GM04503 (cell line): ENCODE measurements at places on chromosomes 16 and 17.

DNA sequence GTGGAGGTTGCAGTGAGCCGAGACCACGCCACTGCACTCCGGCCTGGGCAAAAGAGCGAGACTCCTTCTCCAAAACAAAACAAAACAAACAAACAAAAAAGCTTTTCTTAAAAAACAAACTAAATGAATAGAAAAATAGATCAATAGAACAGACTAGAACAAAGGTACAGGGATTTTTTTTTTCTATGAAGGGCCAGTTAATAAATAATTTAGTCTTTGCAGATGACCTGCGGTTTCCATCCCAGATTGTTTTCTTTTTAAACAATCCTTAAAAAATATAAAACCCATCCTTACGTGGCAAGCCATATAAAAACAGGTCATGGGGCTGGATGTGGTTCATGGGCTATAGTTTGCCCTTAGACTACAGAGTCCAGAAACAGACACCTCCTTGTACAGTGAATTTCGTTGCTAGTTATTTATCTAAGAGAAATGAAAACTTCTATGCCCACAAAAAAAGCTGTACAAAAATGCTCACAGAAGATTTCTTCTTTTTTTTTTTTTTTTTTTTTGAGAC, 45.4 kb downstream of the CREBBP start:
- no peak for DNase-seq

DNA sequence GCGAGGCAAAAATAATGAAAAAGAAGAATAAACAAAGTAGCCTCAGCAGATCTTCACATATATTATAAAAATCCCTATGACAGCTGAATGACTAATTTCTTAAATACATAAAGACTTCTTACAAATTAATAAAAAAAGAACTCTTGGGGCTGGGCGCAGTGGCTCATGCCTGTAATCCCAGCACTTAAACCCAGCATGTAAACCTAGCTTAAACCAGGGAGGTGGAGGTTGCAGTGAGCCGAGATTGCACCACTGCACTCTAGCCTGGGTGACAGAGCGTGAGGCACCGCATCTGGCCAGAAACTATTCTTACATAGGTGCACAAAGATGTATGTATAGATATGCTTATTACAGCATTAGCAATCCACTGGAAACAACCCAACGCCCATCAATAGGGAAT, 27.7 kb downstream of the C17orf100 start:
- no peak for DNase-seq

- no peak for DNase-seq
Measured at GRCh38 chr16:88482630-88483391, 29.7 kb downstream of the ZFPM1 start.

GRCh38 chr16:58862334-58863021, 128.4 kb upstream of the GOT2 start:
- no peak for DNase-seq

GRCh38 chr16:68642047-68642435, 3.1 kb upstream of the CDH3 start:
- no peak for DNase-seq

GRCh38 chr17:9381068-9381467, 194.6 kb downstream of the STX8 start:
- DNase-seq, result no peak

GRCh38 chr16:85897382-85897781, 1.6 kb upstream of the IRF8 start:
- no peak for DNase-seq

- DNase-seq, result no peak
Measured at GRCh38 chr16:50193594-50193993, 40.5 kb downstream of the TENT4B start.

DNA sequence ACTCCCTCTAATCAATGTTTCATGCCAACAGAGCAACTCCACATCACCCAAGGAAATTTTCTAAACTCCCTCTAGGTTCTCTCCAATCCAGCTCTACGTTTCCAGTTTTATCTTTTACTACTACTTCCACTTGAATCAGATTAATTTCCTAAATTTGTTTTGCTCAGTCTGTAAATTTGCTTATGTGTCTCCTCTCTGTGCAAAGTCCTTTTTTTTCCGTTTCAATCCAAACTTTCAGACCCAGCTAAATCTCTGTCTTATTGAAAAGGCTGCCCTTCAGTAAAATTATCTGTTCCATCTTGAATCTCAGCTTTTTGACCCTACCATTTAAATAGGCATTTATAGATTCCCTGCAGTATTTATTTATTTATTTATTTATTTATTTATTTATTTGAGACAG, 61.4 kb upstream of the COX10 start:
- DNase-seq, result no peak

GRCh38 chr17:45308840-45309239, 8.0 kb downstream of the MAP3K14 start:
- no peak for DNase-seq

GRCh38 chr16:84820771-84821170, 986 bp downstream of the CRISPLD2 start:
- no peak for DNase-seq

DNA sequence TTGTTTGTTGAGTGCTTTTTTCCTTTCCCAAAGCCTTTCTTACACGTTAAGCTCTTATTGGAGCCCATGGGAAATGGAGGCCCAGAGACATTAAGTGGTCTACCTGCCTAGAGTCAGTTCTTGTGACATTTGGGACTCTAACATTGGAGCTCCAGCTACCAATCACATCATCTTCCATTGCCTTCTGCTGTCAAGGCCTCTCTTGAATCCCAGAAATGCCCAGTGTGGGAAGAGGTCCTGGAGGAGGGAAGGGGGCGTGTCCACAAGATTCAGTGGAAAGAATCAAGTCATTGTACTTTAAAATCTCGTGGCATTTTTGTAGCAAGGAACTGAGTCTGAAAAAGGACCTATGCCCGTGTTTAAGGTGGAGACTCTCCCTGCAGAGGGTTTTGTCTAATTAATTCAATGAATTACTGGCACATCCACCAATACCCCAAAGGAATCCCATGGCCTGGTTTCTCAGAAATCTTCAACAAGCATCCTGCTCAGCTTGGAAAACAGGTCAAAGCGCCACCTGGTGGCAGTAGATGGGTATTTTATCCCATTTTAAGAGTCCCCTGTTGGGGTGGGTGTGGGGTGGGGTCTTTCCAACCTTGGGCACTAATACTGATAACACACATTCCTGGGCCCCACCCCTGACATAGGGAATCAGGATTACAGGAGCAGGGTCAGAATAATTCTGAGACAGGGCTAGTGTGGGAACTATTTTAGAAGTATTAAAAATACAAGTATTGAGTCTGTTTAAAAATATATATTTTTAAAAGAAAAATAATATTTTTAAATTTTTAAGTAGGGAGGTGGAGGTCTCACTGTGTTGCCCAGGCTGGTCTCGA, 24.6 kb downstream of the GPT2 start:
- no peak for DNase-seq

GRCh38 chr17:30534938-30535921, 58.0 kb downstream of the GOSR1 start:
- no peak for DNase-seq

GRCh38 chr17:7046127-7046724, 2.3 kb upstream of the SLC16A11 start:
- DNase-seq, result no peak

DNA sequence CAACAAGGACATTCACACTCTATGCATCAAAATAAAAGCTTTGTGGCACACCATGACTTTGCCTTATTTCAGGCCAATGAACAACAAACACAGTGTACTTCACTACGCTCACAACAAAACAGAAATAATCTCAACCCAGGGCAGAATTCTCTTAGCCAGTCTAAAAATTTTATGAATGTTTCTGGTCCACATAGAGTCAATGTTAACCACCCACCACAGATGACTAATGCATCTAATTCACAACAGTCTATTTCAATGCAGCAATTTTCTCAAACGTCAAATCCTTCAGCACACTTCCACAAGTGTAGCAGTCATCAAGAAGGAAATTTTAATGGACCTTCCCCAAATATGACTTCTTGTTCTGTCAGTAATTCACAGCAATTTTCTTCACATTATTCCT, 101.7 kb downstream of the CHD9 start:
- peak; percentile 14 for DNase-seq

- no peak for DNase-seq
Measured at GRCh38 chr16:67184453-67184994, 761 bp upstream of the MATCAP1 start.

- no peak for DNase-seq
Measured at GRCh38 chr16:6573577-6573976, 759.1 kb upstream of the RBFOX1 start.

DNA sequence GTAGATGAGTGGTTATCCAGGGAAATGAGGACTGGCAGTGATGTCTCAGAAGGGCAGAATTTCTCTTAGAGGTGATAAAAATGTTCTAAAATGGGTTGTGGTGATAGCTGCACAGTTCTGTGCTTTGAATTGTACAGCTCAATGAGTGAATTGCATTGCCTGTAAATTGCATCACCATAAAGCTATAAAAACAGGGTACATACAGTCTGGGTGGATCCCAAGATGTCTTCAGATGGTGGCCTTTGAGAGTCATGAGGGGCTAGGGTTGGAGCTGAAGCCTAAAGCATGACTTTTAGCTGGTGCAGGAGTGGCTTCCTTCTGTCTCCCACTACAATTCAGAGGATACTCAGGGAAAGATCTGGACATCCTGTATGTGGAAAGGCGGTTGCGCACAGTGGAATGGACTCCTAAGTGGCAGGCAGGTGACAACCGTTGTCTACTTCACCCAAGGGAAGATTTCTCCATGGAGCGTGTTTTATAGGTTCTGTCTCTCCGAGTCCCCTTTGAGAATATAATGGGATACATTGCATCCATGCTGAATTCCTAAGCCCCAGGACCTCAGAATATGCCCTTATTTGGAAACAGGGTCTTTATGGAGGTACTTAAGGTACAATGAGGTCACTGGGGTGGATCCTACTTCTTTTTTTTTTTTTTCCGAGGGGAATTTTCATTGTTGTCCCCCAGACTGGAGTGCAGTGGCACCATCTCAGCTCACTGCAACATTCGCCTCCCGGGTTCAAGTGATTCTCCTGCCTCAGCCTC, 1.6 kb upstream of the IL32 start:
- DNase-seq, result no peak

DNA sequence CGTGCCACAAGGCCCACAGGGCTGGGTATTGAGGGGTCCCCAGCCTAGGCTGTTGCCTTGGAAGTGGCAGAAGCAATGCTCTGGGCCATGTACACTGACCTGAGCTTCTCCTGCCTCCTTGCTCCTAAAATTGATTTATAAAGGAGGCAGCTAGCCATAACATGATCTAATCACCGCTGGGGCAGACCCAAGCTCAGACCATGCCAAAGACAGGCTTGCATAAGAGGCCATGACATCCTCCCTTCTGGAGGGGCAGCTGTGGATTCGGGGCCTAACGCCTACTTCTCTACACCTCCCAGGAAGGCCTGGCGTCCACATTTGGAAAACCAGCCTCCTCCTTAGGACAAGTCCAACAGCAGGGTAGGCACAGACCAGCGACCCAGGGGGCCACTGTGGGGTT, 12.3 kb downstream of the HSD11B2 start:
- DNase-seq, result peak; percentile 54
